AML-193 (cell line): ENCODE measurements at places on chromosomes 6 and 20.

DNA sequence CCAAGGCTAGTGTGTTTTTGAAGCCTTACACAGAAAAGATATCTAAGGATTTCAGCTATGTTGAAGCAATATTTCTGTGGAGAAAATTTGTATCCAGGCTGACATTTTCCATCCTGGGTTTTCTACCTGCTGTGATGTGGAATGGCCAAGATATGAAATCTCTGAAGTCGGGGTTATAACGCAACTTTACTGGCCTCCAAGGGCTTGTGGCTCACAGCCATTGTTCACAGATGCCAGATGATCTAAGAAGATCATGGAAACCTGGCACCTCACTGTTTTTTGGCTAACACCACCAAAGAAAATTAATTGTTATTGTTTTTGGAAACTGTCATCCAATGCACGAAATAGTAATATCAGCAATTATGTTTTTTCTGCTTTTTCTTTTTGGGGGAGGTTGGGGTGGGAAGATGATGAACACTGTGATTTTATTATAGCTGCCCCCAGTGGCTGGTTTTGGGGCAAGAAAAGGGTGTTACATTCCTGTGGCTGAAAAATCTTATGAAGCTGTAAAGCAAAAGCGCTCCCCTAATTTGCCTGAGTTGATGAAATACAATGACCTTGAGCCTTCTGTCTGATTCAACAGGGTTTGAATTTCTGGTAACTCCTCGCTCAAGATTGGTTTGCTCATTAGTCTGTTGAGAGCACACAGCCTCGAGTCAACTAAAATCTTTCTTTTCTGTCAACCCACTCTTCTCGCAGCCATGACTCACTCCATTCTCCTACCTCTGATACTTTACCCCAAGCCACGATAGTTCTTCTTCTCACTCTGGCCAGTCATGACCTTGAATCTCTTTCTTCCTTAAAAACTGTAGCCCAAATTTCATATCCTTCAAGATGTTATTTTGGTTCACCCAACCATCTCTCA, 236.7 kb downstream of the PAX1 start:
- no peak for DNase-seq

DNA sequence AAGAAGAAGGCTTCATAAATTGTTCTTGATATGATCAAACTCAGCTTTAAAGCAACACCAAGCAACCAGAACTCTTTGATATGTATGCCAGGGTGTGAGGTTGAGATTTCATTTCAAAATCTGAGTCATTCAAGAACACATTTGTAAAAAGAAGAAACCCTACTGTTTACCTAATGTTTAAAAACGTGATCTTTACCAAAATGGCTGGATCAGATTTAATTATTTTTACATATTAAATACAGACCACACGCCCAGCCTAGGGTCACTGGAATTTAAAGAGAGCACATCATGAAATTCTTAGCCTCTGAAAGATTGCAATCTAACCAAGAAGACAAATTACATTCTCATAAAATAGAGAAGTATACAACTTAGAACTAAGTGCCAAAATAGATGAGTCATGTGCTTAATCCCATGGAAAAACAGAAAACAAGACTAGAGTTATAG, 206.8 kb upstream of the SMLR1 start:
- no peak for DNase-seq

DNA sequence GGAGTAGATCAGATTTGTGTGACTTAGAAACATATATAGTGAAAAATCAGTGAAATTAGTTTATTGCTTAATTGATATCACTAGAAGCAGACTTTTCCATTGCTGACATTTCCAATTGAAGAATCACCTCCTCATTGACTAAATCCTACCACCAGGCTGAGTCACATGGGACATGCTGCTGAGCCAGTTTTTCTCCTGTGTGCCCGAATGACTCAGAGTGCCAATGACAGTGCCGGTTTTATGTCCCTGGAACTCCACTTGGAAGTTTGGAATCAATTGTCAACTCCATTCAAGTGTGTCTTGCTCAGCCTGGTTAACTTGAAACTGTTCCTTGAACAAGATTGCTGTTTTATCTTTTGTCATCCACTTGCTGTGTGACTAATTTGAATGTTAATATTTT, 316.1 kb upstream of the PRDM1 start:
- no peak for DNase-seq

DNA sequence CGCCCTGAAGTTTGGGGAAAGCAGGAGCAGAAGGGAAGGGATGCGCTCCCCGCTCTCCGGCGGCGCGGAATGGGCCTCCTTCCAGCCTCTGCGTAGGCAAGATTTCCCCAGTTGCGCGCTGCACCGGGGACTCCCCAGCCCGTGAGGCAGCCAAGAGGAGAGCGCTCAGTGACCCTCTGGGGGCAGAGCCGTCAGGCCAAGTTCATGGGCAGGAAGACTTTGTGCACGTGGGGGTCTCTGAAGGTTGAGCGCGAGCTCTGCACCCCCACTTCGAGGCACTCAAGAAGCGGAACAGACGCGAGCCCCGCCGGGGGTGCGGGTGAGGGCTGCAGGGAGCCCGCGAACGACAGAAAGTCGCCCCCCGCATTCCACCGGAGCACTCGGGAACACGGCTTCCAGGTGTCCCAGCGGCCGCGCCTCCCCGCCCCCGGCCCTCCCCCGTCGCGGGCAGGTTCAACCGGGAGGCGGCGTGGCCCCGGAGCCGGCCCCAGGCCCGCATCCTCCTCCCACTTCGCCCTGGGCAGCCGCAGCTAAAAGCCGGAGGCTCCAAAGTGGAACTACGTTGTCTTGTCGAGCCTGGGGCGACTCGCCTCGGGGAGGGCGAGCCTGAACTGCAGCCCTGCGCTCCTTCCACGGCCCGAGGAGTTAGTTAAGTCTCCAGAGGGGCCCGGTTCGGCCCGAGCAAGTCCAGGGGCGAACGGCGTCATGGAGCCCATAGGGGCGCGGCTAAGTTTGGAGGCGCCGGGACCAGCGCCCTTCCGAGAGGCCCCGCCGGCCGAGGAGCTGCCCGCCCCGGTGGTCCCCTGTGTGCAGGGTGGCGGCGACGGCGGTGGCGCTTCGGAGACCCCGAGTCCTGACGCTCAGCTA, at the start of gene PPP1R3G:
Gene PPP1R3G, plus strand, starts transcription at position 561 of the 867 bp plus-strand sequence. Its CDS starts 145 bp downstream, at position 706.
- peak; percentile 43 for DNase-seq

DNA sequence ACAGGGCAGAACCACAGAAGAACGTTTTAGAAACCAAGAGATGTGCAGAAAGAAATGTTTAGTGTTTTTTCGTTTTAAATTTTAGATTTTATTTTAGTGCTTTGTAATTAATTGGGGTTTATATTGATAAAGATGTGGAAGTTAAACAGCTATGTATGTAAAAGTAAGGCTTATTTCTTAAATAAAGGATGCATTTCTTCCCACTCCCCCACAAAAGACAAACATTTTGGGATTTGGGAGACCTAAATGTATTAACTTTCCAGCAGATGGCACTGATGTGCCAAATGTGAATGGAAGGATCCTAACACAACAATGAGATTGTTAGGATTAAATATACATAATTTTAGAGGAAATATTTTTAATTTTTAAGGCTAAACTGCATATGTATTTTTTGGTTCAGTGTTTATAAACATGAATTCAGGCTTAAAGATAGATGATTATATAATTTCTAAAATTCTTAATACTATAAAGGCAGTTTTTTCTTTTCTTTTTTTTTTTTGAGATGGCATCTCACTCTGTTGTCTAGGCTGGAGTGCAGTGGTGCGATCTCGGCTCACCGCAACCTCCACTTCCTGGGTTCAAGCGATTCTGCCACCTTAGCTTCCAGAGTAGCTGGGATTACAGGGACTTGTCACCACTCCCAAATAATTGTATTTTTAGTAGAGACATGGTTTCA, 12.0 kb downstream of the PFDN4 start:
- DNase-seq: no peak

- DNase-seq: no peak
Measured at GRCh38 chr20:20843982-20844381, 131.5 kb upstream of the RALGAPA2 start.

- no peak for DNase-seq
Measured at GRCh38 chr6:25542984-25543910, 108.8 kb upstream of the SCGN start.

GRCh38 chr6:138601128-138601527, 101.8 kb upstream of the NHSL1 start:
- DNase-seq: no peak

- no peak for DNase-seq
Measured at GRCh38 chr6:85810558-85810957, 167.9 kb upstream of the SYNCRIP start.

GRCh38 chr6:157718503-157719187, 104.4 kb upstream of the SNX9 start:
- DNase-seq: no peak

DNA sequence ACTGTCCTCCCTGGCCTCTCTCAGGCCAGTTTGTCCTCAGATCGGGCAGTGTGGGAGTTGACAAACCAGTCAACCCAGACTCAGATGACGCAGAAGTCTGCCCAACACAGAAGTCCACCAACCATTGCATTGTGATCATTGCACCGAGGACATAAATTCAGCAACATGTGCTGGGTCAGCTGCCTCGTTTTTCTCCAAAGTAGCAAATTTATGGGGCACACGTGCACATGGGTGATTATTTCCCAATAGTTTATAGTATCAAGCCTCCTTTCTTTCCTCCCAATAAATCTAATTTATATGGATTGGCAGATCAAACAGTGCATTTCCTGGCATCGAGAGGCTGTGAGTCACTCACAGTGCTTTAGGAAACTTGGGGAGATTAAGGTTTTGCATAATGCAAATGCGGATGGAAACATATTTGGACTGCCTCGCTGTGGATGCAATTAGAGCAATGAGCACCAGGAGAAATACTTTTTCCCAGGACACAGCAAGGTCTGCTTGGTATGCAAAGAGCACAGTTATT, 413.7 kb upstream of the SULF2 start:
- DNase-seq: no peak

DNA sequence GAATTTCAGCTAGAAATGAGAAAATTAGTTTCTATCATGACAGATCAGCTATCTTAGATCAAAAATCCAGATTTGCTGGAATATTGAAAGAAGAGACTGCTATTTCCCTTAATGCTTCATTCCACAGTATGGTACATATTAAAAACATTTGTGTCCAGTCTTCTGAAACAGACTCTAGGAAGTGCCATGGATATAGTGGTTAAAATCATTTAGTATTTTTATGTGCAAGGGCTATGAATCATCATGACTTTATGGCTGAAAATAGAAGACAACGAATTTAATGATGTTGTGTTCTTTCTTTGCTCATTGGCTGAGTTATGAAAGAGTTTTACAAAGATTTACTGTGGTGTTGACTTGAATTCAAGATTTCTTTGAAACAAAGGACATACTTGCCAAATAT, 146.6 kb downstream of the ANKRD60 start:
- no peak for DNase-seq

- no peak for DNase-seq
Measured at GRCh38 chr6:166551754-166552495, 34.6 kb downstream of the RAMACL start.

GRCh38 chr6:106182455-106182854, 96.3 kb downstream of the PRDM1 start:
- DNase-seq: no peak

DNA sequence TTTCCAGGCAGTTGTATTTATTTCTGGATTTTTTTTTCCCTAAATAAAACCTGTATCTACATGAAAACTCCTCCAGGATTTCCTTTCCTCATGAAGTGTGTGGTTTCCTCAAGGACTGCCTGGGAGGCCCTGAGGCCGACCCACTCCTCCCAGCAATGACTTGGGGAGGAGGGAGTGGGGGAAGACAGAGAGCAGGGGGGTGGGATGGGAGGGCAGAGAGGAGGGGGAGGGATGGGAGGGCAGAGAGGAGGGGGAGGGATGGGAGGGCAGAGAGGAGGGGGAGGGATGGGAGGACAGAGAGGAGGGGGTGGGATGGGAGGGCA, 161.8 kb upstream of the AGPAT4 start:
- DNase-seq: no peak

GRCh38 chr6:352896-353470, 38.6 kb upstream of the IRF4 start:
- DNase-seq: no peak

DNA sequence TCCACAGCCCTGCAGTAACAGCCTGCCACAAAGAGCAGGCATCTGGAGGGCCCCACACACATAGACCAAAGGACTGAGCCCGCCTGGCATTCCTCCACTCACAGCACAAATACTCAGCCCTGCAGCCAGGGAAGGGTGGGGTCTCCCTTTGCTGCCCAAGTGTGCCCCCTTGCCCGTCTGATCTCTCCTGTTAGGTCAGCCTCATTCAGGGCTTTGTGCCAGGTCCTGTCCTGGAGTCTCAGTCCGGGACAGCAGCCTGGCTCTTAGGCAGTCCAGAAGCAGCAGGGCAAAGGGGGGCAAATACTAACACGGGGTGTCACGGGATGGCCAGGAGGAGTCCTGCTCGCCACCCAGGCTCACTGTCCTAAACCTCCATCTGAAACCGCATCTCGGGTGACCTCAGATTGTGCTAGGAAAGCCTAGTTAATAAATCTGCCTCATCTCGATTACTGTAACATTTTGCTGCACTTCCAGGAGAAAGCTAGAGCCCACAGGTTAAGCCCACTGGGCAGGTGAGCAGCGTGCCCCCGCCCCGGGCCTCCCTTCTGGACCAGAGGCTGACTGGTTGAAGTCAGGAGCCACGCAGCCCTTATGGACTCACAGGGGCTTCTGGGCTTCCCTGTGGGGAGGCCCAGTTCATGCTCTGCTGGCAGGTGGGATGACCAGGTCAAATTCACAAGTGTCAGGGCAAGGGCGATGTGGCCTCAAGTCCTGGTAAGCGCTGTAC, 3.2 kb upstream of the OGFR start:
- no peak for DNase-seq

GRCh38 chr6:129186988-129187387, 304.1 kb downstream of the LAMA2 start:
- no peak for DNase-seq

GRCh38 chr20:33910529-33911327, 83.0 kb upstream of the RALY start:
- DNase-seq: no peak

DNA sequence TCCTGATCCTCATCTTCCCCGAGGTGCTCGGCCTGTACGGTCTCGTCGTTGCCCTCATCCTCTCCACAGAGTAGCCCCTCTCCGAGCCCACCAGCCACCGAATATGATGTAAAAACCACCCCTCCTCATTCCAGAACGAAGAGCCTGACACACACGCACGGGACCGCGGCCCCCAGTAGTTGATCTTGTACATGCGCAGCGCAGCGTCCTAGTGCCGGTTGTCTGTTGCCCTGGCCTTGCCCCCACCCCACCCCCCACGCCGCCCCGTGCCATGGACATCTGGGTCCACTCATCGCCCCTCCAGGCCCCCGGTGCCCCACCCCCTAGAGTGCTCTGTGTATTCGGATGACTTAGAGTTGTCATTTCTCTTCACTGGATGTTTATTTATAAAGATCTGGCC, 5.2 kb upstream of the PRPH2 start:
- DNase-seq: no peak
